GM23338 (cell line): ENCODE measurements at places on chromosomes 7 and 10. TPM values are rescaled to one million over a fixed set of nuclear protein-coding genes. Genes with fewer than 3 reads are reported as not detected.

GRCh38 chr10:102624751-102625645 lies 19.3 kb upstream of the TRIM8 start:
- H3K36me3 ChIP-seq, result no peaks in the 10 kb centered on the region
- no peak for DNase-seq
- H3K27me3 ChIP-seq, result no peaks in the 10 kb centered on the region
- no peak overlapping the region for H3K4me3 ChIP-seq
- H3K4me1 ChIP-seq, result peaks cover 39% of the 10 kb centered on the region

DNA sequence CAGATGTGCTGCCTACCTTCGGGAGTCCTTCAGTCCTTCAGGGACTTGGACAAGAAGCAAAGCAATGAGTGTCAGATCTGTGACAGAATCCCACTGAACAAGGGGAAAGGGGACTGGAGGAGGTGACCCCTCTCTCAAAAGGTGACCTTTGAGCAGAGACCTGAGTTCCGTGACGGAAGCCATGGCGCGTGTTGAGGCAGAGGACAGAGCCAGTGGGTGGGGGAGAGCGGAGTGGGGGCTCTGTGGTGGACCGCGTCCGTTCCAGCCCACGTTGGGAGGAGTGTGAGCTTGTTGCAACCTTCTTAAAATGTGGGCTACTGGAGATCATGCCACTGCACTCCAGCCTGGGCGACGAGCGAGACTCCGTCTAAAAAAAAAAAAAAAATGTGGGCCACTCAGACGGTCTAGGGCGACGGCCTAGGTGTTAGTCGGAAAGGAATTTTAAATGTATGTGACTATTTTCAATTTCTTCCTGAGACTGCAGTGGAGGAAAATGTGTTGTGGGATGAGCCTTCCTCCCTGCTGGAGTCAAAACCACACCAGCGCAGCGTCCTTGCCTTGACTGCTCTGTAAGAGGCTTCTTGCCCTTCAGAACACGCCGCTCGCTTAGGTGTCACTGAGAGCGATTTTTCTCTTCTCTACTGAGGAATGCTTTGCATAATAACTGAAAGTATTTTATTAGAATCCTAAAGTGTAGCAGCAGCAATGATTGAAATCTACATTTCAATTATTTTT lies 272.7 kb downstream of the CELF2 start:
- no peaks in the 10 kb centered on the region for H3K4me1 ChIP-seq
- no peaks in the 10 kb centered on the region for H3K27me3 ChIP-seq
- H3K27ac ChIP-seq, result no peak overlapping the region
- no peak overlapping the region for H3K4me3 ChIP-seq
- H3K36me3 ChIP-seq, result no peaks in the 10 kb centered on the region

Gene CALML3
- total RNA-seq, result not detected in 2 replicates

Gene SAP25
- 2.0 and 4.1 TPM in 2 replicates for total RNA-seq

- no peak for DNase-seq
- no peaks in the 10 kb centered on the region for H3K36me3 ChIP-seq
- H3K4me3 ChIP-seq, result no peak overlapping the region
- no peaks in the 10 kb centered on the region for H3K27me3 ChIP-seq
- no peak overlapping the region for H3K27ac ChIP-seq
These were observed 30.5 kb downstream of the SHTN1 start for GRCh38 chr10:116974456-116975005.

- H3K27ac ChIP-seq, result no peak overlapping the region
- H3K4me1 ChIP-seq, result no peaks in the 10 kb centered on the region
- DNase-seq, result no peak
These were observed 17.1 kb downstream of the PDSS1 start for GRCh38 chr10:26714415-26715136.

Gene CXCL12
- 47.3 and 53.8 TPM in 2 replicates for total RNA-seq

DNA sequence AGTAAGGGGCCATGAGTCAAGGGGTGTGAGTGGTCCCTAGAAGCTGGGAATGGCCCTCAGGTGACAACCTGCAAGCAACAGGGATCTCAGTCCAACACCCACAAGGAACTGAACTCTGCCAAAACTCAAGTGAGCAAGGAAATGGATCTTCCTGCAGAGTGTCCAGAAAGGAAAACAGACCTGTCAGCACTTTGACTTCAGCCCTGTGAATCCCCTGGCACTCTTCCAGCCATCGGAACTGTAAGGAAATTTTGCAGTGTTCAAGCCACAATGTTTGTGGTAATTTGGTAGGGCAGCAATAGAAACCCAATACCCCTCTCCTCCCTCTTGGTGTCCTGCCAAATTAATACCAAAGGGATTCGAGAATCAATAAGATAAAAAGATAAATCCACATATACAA lies 6.9 kb downstream of the LYZL1 start:
- H3K27ac ChIP-seq, result no peak overlapping the region
- H3K36me3 ChIP-seq, result 0 out of 2 replicates have a peak, but pooled peaks cover 3% of the 10 kb centered on the region
- no peak overlapping the region for H3K4me3 ChIP-seq

Gene EBF3
- total RNA-seq, result 0.23 and 0.49 TPM in 2 replicates

Gene SYNPO2L
- total RNA-seq, result 0.08 TPM in 1 of 2 replicates, not detected in the other

DNA sequence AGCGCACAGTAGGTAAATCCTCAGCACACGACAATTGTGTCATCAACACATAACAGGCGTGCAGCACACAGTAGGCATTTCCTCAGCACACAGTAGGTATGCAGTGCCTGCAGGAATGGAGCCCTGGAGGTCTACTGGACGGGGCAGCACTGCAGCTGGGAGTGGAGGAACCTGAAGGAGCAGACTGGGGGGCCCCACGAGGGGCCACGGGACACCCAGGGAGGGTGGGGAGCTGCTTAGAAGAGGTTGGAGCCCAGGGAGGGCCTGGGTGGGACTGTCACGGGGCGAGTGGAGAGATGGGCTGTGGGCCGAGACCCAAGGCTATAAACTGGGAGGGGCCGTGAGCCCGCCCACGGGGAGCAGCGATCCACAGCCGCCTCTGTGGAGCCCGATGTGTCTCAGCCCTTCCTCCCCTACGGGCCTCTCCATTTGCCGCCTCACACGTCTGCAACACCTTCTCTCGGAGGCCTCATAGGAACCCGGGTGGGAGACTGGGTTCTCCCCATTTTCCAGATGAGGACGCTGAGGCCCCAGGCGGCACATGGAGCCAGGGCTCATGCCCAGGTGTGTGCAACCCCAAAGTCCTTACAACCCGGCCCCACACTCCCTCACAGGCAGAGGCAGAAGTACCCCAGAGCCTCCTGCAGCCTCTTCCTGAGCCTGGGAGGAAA lies 101.5 kb downstream of the MICALL2 start:
- no peak overlapping the region for H3K4me3 ChIP-seq
- H3K27ac ChIP-seq, result no peak overlapping the region
- no peaks in the 10 kb centered on the region for H3K4me1 ChIP-seq
- H3K27me3 ChIP-seq, result no peaks in the 10 kb centered on the region
- no peak for DNase-seq

DNA sequence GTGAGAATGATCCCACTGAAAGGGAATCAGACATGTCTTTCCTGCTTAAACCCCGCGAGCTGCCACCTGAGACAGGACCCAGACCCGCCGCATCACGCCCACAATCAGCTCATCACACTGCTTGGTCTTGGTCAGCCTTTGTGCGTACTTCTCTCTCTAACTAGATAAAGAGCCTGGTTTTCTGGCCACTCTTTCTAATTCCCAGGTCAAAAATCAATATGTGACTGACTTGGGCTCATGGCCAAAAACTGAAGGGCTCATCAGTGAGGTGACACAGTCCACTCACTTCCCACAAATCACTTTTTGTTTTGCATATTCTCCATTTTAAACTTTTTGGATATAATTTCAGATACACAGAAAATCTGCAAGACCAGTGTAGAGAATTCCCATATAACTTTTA lies 247.3 kb downstream of the DIP2C start:
- H3K4me1 ChIP-seq, result no peaks in the 10 kb centered on the region
- H3K27me3 ChIP-seq, result no peaks in the 10 kb centered on the region
- H3K27ac ChIP-seq, result no peak overlapping the region
- no peaks in the 10 kb centered on the region for H3K36me3 ChIP-seq
- no peak for DNase-seq
- H3K4me3 ChIP-seq, result no peak overlapping the region

Gene SRRM3
- total RNA-seq, result 9.2 and 13.8 TPM in 2 replicates

Gene MRPS17
- 14.6 and 14.8 TPM in 2 replicates for total RNA-seq

GRCh38 chr10:129911451-129912165 lies 52.5 kb downstream of the EBF3 start:
- H3K36me3 ChIP-seq, result no peaks in the 10 kb centered on the region
- H3K4me3 ChIP-seq, result no peak overlapping the region
- H3K27me3 ChIP-seq, result no peaks in the 10 kb centered on the region
- no peak for DNase-seq

Gene CDH23
- 4.3 and 6.2 TPM in 2 replicates for total RNA-seq

GRCh38 chr10:25071227-25071626 lies 54.8 kb downstream of the THNSL1 start:
- H3K4me3 ChIP-seq, result no peak overlapping the region
- no peaks in the 10 kb centered on the region for H3K36me3 ChIP-seq
- peaks cover 3% of the 10 kb centered on the region; the same call in 1 of the 2 replicates for H3K4me1 ChIP-seq
- no peak overlapping the region for H3K27ac ChIP-seq
- DNase-seq, result no peak

GRCh38 chr7:13179775-13180523 lies 492.5 kb downstream of the ARL4A start:
- DNase-seq, result no peak
- no peaks in the 10 kb centered on the region for H3K4me1 ChIP-seq
- no peak overlapping the region for H3K4me3 ChIP-seq
- H3K27ac ChIP-seq, result no peak overlapping the region
- H3K36me3 ChIP-seq, result no peaks in the 10 kb centered on the region

Gene SUN3
- 0.52 TPM in 1 of 2 replicates, not detected in the other for total RNA-seq
